Stimulated activated CD8-positive, alpha-beta memory T cell treated with anti-CD3 and anti-CD28 coated beads, Interleukin-15, amount 100 ng/mL, for 1 hour (primary cell): ENCODE measurements at places on chromosomes 16 and 17.

DNA sequence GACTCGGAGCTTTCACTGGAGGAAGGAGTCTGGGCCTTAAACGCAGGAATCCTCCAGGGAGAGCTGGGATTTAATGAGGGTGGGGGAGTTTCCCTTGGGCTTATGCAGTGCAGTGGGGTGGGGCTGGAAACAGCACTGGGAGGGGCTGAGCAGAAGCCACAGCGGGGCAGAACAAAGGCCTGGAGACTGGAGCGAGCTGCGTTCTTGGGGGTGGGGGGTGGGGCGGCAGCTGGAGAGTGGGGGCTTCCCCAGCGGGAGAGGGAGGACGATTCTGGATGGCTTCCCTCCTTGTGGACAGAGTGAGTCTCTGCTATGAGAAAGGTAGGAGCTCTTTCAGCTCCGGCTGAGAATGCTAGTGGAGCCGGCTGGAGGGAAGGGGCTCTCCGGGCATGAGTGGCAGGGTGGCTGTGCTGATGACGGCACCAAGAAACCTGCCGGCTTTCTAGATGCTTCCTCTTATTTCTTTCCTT lies 406.0 kb downstream of the SEC14L1 start:
- DNase-seq: no peak

DNA sequence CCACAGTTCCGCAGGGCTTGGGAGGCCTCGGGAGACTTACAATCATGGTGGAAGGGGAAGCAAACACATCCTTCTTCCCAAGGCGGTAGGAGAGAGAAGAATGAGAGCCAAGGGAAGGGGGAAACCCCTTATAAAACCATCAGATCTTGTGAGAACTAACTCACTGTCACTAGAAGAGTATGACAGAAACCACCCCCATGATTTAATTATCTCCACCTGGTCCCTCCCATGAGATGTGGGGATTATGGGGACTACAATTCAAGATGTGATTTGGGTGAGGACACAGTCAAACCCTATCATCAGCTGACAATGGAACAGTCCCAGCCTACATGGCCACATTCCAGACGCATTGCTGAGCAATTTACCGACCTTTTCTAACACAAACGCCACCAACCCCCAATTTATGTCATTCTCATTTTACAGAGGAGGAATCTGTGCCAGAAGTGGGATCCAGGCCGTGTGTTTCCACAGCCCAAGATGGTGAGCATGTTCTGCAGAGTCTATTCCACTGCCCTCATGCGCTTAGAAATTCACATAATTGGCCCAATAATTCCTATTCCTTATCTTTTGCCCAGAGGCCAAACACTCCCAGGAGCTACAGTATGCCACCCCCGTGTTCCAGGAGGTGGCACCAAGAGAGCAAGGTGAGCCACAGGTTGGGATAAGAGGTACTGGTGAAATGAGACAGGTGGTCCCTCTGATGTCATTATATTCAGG lies 17.3 kb downstream of the MILR1 start:
- DNase-seq: no peak

DNA sequence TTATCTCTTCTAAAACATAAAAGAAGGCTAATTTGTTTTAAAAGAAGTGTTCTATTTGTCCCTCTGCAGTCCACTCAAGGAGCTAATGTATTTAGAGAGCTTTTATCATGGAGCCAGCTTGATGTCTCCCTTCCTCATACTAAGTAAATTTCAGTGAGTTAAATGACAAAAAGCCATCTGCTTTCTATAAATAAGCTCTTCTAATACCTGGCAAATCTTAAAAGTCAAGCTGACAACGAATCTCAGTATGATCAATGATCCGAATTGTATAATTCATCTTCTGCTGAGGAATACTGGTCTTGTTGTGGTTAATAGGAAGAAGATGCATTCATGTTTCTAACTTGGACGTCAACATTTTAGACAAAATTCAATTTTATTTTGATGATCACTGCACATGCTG lies 1390.7 kb downstream of the CDH8 start:
- no peak for DNase-seq

- DNase-seq: peak; percentile 24
These were observed 186.7 kb downstream of the MSI2 start for GRCh38 chr17:57442914-57443571.

DNA sequence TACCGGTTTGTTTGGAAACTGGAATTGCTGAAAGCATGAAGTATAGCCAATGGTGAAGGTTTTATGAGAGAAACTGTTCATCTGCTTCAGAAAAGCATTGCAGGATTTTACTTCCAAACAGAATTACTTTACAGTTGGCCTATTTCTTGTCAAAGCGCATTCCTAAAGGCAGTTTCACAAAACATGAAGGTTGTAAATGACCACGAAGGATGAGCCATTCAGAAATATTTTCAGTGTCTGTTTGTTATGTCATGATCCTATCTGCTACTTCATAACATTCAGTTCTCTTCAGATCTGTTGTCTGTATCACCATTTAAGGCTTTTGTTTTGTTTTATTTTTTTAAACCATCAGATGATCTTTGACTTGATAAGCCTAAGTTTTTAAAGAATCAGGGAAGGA lies 45.7 kb downstream of the AATF start:
- no peak for DNase-seq

GRCh38 chr16:77556201-77556873 lies 121.5 kb upstream of the ADAMTS18 start:
- no peak for DNase-seq

DNA sequence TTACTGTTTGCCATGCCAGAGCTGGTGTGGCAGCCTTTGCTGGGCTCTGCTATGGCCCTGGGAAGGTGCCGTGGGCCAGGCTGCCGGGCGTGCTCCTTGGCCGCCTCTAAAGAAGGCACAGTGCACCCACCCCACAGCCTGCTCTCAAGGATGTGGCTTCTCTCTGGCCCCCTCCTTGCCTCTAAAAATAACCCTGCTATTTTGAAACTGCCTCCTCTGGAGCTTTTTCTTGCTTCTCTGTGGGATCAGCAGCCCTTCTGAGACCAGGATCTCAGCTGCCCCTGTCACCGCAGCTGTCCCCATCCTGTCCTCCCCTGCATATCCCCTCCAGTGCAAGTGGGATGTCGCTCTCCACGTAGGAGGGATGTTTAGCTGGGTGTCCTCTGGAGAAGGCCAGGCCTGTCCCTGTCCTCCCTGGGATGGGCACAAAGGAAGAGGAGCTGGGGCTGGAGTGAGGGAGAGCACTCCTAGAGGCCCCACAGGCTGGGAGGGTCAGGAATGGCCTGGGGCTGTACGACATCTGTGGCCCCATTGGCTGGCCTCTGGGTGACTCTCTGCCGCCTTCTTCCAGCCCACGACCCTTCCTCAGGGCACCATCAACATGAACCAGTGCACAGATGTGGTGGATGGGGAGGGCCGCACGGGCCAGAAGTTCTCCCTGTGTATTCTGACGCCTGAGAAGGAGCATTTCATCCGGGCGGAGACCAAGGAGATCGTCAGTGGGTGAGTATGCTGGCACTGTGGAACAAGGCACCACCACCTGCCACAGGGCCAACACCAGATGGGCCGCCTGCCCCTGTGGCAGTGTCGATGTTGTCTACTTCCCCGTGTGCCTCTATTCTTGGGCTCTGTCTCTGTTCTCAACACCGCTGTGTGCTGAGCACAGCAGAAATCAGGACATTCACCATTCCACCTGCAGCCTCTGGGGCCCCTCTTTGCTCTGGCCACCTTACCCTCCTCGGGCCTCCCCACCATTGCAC lies 79.7 kb downstream of the PLD6 start:
- no peak for DNase-seq

DNA sequence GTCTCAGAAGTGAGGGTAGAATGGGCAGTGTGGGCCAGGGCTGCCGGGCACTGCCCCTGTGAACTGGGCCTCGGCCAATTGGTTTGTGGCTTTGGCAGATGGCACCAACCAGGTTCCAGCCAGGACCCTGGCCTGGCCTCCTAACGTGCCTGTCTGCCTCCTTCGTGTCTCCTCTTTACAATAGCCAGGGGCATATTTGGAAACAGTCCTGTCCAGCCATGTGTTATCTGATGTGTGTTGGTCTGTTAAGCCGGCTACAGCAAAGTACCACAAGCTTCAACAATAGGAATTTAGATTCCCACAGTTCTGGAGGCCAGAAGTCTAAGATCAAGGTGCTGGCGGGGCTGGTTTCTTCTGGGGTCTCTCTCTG lies 14.6 kb downstream of the CRISPLD2 start:
- no peak for DNase-seq

- DNase-seq: no peak
These were observed 52.2 kb upstream of the MED9 start for GRCh38 chr17:17424552-17424951.

DNA sequence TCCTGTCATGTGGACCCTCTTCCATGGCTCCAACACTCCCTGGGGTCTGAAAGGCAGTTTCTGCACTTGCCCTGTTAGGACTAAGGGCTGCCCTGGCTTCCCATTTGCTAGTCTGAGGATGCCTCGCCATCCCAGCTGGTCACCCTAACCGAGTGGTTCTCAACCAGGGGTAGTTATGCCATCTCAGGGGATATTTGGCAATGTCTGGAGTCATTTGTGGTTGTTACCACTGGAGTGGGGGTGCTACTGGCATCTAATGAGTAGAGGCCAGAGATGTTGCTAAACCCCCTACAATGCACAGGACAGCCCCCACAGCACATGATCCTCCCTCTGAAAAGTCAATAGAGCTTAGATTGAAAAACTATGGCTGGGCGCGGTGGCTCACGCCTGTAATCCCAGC lies 26.9 kb upstream of the CDH1 start:
- DNase-seq: no peak

DNA sequence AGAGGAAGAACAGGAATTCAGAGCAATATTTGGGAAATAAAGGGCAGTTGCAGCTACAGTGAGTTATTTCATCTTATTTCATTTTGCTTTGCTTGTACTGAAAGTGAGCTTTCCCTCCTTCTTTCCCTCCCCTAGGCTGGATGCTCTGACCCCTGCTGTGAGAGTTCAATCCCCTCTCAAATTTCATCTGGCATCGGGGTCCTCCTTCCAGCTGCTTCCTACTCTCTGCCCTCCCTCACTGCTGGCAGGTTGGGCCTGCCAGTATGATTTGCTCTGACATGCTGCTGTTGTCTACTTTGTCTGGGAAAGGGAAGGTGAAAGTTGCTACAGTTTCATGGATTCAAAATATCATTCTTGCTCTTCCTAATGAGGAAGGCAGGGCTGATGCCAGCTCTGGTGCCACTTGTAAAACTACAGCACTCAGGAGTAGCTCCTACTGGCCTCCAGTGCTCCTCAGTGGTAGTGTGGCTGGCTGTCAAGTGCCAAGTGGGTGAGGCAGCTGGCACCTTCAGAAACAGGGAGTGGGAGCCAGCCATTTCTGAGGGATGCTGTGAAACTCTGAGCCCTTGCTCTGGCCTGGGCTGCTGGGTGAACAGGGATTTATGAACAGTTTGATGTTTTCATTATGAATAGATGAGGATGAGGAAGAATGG lies 408.6 kb downstream of the HAPSTR1 start:
- DNase-seq: no peak

- no peak for DNase-seq
These were observed 5.5 kb downstream of the TMEM204 start for GRCh38 chr16:1538804-1539520.

DNA sequence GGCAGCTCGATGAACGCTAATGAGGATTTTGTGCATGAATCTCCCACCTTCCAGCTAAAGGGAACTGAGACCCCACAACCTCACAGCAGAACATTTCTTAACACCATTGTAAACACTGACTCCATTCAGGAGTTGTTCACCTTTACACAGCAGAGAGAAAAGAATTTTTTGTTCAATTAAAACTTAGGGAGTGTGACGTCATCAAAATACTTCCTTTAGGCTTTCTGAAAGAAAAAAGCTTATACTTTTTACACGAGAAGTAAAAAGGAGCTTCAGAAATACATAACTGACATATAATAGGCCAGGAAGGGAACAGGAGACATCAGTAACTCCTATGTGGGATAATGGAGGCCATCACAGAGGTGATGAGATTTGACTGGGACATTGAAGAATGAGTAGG lies 98.1 kb upstream of the AXIN2 start:
- no peak for DNase-seq

DNA sequence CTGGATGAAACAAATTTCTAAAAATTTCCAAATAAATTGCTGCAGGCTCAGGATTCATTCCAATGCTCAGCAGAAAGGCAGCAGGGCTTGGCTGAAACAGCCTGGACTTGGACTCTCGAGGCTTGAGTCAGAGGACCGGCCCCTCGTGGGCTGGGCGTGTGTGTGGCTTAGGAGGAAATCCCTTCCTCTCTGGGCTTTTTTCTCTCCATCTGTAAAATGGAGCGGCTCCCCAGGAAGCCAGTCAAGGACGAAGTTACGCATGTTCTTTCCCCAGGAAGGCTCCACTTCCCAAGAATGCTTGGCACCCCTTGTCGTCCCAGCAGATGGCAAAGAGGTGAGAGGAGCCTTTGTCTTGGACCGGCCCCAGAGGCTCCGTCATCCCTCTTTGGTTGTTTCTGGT lies 13.5 kb downstream of the SLC46A1 start:
- no peak for DNase-seq

GRCh38 chr16:69166221-69166833 lies 20.6 kb upstream of the SNTB2 start:
- peak; percentile 2 for DNase-seq

GRCh38 chr17:34620458-34620857 lies 41.1 kb downstream of the TMEM132E start:
- DNase-seq: no peak

- DNase-seq: no peak
These were observed 58.2 kb upstream of the HAPSTR1 start for GRCh38 chr16:9033125-9033830.

- DNase-seq: no peak
These were observed 773 bp upstream of the PPM1D start for GRCh38 chr17:60599220-60599619.

GRCh38 chr17:60091908-60092331 lies 13.2 kb upstream of the HEATR6 start:
- no peak for DNase-seq

- no peak for DNase-seq
These were observed 3.8 kb downstream of the OTOP3 start for GRCh38 chr17:74939534-74939933.

- DNase-seq: no peak
These were observed 107.2 kb downstream of the ANKFN1 start for GRCh38 chr17:56260376-56261002.

DNA sequence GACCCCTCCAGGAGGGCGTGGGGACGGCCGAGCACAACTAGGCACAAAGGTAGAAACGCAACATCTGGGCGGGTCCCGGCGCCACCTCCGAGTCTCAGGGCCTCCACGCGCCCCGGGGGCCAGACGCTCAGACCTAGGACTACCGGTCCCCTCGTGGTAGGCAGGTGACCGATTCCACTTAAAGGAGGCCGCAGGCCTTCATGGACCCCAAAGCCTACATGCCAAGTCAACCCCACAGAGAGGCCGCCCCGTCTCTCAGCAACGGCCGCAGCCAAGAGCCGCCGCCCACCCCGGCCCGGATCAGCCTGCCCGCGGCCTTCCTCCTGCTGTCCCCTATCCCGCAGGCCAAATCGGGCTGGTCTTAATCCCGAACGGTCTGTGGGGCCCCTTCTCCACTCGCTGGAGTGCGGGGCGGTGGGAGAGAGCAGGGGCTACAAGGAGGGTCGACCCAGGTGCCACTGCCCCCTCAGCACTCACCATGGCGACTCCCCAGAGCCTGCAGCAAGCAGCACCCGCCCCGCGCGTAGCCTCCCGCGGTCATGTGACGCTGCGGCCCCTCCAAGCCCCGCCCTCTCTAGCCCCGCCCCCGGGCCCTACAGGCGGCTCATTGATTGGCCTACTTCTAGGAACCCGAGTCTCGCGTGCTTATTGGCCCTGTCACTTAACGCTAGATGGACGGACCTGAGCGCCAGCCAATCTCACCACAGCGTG lies at the start of gene VPS35:
VPS35 (minus strand) TSS at position 525 of the 711 bp plus-strand sequence; CDS start at position 480, 45 bp downstream.
- DNase-seq: peak; percentile 100
